Endothelial cell of coronary artery (primary cell): ENCODE measurements at places on chromosomes 4 and X. TPM values are rescaled to one million over a fixed set of nuclear protein-coding genes. Genes with fewer than 3 reads are reported as not detected.

Gene SORBS2
- 27.5 and 48.8 TPM in 2 replicates for total RNA-seq

Gene C4orf50
- not detected in 2 replicates for total RNA-seq

Gene ADH4
- not detected in 2 replicates for total RNA-seq

Gene NSG1
- total RNA-seq, result 17.8 and 47.9 TPM in 2 replicates

Gene UGT2B17
- total RNA-seq, result not detected in 2 replicates

Gene SSX1
- not detected in 2 replicates for total RNA-seq

Gene FAM133A
- total RNA-seq, result under 0.01 TPM in 1 of 2 replicates, not detected in the other

Gene CCDC160
- not detected in 2 replicates for total RNA-seq

Gene FAM193A
- total RNA-seq, result 7.4 and 13.2 TPM in 2 replicates

Gene IL2
- not detected in 2 replicates for total RNA-seq

Gene PLK4
- total RNA-seq, result 6.8 and 18.1 TPM in 2 replicates

Gene RTL3
- under 0.01 TPM in 1 of 2 replicates, not detected in the other for total RNA-seq

Gene CT45A5
- total RNA-seq, result not detected in 2 replicates

Gene CT45A1
- total RNA-seq, result not detected in 2 replicates

Gene WNK3
- total RNA-seq, result 0.45 and 0.66 TPM in 2 replicates

Gene SATL1
- not detected in 2 replicates for total RNA-seq

Gene CXorf65
- total RNA-seq, result not detected in 2 replicates

Gene GPR34
- total RNA-seq, result not detected in 2 replicates

Gene IL9R
- not detected in 2 replicates for total RNA-seq
